ENCODE measurements at places on chromosomes 7 and 10.

DNA sequence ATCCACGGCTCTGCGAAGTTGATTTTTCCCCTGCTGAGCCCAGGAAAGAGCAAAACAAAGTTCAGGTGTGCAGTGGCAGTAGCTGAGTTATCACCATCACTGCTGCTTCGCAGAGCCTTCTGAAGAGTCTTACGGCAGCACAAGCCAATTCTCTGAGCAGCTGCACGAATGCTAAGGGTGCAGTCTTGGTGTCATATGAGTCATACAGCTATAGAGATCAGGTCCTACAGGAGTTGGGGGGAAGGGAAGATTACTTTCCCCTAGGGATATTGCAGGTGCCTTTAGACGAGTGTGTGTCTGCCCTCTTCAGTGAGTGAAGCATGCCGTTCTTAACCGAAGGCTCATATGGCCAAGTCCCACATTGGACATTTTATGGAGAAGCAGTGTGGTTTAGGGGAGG, 227.8 kb downstream of the CELF2 start:
- no peak for DNase-seq

GRCh38 chr10:132712743-132713142, 73.2 kb downstream of the NKX6-2 start:
- DNase-seq, result no peak

GRCh38 chr7:116499168-116500077, at the start of gene CAV2:
CAV2 (plus strand) TSS chr7:116499738; CDS start chr7:116499782, 44 bp downstream.
- no peak for DNase-seq

DNA sequence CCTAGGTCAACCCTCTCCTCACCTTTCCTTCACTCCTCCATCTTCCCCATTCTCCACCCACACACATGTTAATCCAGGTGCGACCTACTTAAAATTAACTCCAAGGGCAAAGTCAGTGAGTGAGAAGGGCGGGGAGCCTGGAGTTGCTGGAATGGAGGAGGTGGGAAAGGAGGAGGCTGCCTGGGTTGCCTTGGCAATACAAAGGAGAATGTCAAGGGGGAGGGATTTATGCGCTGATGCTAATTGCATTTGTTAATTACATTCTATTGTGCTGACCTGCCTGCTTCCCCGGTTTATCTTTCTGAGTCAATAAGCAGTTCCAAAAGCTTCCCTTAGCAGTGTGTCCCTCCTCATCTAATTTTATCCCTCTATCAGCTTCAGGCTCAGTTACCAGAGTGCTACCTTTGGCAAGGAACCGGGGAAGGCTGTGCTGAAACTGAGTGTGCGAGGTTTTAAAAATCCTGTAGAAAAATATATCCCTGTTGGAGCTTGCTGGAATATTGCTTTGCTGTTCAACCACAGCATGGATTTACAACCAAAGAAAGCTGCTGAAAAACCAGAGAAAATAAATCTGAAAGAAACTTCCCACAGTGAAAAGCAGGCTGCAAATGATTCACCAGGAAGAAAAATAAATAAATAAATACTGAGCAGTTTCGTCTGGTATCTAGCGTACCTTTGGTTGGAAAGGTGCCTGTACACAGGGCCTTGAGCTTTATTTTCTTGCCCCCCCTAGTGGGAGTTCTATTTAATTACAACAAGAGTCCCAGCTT, 113.2 kb upstream of the DGKB start:
- DNase-seq, result no peak

DNA sequence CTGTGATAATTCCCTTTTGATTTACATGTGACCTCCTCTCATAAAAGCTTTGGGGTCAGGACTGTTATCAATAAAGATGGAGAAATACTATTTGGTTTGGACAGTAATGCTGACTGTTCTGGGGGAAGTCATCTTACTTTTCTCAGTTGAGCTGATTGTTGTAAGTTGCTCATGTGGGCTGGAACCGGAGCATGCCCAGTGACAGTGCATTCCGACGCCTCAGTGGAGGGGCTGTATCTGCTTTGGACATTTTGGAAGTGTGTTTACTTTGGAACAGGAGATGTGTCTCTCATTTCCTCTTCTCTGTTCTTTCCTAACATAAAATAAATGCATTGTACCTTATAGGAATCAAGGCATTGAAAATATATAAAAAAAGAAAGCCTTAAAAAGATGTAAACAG, 30.1 kb downstream of the RBM33 start:
- no peak for DNase-seq

DNA sequence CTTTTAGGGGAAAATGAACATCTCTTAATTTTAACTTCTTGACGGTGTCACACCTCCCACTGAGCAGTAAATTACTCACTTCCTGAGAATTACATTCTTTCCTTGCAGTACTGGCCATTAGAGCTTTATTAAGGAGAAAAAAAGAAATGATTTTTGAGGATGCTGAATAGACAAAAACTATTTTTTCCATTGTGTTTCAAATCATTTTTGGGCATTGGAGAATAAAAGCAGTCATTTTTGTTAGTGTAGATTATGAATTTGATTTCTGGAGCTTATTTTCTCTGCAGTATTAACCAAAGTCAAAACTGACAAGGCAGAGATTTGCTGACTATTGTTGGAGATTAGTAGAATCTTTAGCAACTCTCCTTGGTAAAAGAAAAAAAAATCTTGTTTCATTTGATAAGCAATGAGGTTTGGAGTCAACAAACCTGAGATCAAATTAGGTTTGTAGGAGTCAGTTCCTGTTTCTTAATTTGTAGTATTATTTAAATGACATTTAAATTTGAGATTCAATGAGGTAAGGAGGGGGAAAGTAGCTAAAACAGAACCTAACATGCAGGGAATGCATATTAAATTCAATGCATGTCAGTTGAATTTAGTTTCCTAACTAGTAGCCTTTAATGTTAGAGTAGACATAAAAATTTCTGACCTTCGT, 70.6 kb downstream of the AP3M1 start:
- DNase-seq, result no peak

DNA sequence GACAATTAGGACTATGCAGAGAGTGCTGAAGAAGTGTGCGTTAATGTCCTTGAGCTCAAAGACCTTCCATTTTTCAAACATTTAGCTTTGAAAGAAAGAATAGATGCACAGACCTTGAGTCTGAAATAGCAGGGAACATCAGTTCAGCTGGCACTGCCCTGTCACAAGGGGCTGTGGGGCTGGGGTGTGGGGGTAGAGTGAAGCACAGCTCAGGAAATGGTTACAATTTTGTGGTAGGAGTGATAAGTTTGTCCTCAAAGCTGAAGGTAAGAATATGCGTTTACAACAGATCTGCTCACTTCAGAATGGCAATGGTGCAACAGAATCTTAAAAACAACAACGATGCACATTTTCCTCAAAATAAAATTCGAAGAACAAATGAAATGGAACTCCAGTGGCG, 33.6 kb downstream of the SMKR1 start:
- DNase-seq, result no peak

DNA sequence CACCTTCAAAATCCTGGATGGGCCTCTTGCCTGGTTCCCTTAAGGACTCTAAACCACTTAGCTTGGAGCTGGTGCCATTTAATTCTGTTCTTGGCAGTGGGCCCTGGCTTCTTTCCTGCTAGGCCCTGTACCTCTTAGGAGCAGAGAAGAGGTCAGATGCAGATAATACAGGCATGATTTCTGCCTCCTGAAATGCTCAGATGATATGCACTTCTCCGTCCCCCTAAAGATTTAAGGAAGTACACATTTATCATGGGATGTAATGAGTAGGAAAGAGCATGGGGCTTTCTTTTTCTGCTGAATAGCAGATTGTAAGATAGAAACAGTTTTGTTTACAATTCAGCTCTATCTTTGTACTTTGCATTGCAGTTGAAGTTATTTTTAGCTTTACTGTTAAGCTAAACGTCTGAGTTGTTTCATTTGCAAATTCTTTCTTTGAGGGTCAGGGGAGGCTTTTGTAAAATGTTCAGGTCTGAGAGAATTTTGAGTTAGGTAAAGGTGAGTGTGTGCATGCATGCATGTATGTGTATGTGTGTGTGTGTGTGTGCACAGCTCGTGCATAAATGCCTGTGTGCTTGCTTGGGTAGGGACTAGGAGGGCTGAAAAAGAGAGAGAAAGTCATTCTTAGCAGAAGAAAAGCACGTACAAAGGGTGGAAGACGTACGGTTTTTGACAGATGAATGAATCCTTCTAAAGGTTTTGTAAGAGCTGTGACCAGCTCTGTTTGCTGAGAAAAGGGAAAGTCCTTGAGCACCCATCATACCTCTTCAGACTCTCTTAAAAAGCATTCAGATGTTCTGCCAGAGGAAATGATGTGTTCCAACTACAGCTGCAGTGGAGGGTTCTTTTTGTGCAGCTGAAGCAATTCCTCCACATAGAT, 364.2 kb downstream of the AUTS2 start:
- DNase-seq, result no peak

DNA sequence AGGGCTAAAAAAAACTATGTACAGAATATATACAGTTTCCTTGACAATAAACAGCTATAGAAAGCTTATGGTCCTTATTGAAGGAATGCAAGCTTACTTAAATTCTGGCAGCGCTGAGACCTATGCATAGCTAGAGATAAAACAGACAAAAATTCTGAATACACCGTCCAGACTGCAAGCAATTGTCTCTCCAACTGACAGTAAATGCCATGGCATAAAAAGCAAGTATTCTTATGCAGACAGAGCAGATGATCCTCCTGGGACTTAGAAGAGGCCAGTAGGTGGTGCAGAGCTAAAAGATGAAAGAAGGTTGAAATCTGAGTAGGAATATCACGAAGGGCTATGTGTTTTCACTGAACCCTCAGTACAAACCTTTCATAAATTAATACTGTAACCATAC, 157.0 kb upstream of the CACNA2D1 start:
- DNase-seq, result no peak

DNA sequence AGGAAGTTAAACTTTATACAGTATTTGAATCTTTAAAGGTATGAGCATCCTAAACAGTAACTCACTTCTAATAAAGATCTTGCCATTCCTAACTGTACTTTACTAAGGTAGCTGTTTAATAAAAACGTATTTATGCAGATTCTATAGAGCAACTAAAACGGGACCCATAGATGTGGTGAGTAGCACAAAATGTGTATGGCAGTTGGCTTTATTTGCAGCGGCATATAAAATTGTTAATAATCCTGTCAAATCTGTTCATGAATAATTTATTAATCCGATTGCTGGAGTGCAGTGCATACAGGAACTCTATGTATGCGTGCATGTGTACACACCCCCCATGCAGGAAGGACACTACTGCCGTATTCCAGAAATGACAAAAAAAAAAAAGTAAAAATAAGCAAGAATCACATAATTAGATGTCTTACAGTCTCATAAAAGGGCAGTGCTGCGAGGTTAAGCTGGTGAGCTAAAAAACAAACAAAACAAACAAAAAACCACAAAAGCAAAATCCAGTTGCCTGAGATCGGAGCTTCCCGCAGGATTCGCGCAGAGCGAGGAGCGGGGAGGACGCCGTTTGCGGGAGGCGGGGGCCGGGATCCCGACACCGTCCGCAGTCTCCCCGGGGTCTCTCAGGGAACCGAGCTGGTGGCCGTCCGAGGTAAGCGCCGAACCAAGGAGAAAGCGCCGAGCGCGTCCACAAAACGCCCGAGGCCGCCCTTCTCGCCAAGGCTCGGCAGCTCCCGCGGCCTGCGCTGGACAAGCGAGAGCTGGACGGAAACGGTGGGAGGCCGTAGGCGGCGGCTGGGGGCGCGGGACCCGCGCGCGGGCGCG, 518 bp upstream of the COMMD3 start:
- DNase-seq, result no peak

- DNase-seq, result no peak
Observed at GRCh38 chr7:90599892-90600555, 3.9 kb downstream of the CDK14 start.

DNA sequence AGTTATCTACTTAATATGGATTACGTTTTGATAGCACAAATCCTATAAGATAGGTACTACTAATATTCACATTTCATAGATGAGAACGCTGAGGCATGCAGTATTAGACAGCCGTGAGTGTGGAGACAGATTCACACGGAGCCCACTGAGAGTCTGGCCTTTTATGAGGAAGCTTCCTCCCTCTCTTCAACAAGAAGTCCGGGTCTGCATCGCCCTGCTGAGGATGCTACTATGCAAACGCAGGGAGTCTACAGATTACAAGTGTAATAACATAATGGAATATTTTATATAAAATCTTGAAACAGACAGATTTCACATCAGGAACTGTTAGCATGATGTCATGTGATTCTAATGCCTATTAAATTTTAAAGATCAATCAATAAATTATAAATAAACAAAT, 255.9 kb upstream of the GLI3 start:
- no peak for DNase-seq

DNA sequence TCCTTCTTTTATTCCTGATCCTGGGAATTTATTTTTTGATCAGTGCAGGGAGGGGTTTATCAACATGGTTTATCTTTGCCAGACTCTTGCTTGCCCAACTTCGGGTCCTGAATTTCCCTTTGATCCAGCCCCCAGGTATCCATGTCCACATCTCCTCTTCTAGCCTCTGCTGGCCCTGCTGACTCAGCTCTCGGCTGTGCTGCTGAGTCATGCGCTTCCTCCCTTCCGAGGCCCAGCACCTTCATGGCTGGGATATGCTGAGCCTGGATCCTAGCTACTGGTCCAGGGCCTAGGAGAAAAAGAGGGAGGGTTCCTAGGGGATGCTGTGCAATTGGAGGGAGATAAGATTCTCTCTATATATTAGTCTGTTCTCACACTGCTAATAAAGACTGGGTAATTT, 380.7 kb upstream of the SHH start:
- no peak for DNase-seq

DNA sequence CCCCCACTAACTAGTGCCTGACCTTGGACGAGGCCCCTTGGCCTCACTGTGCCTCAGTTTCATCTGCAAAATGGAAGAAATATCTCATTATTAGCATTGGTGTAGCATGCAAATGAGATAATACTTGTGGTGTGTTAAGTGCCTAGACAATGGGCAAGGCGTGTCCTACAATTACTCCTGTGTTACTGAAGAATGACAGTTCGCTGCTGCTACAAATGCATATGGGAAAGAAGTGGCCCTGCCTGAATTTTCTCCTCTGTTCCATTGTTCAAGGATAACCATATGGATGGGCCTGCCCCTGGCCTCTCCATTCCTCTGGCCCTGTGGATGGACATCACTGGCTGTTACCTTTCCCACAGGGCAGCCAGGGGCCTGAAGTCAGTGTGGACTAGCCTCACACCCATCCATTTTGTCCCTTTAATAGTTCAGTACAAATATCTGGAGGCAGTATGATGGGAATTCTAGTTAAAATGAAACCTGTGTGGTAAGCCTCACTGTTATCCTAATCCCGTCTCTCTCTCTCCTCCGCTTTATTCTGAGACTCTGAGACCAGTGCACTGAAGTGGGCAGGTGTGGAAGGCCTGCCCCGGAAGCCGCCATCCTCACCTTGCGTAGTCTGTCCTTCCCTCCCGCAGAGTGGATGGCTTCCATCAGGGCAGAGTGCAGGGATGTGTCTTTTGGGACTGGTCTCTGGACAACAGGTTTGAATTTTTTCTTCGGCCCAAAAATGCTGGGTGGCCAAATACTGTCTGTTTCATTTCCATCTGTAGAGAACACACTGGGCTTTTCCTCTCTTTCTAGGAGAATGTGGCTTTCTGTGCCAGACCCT, 244.6 kb upstream of the GRB10 start:
- no peak for DNase-seq

DNA sequence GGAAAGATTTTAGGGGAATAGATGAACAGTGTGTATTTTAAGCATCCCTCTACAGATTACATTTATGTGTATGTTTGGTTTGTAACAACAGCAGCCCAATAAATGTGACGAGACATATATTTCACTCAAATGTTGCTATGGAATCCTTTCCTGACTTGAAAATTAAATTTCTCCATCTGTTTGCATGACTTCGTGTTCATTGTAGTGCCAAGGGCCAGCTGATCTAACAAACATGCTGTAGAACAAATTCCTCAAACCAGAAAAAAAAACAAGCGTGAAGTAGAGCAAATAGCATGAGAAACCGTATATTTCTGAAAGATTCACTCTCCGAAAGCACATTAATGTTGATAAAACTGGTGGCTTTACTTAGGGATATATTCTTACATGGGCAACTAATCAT, 87.8 kb downstream of the NRCAM start:
- DNase-seq, result no peak

Data from effector CD4-positive, alpha-beta T cell (primary cell).